ENCODE measurements at places on chromosomes 4 and X.

DNA sequence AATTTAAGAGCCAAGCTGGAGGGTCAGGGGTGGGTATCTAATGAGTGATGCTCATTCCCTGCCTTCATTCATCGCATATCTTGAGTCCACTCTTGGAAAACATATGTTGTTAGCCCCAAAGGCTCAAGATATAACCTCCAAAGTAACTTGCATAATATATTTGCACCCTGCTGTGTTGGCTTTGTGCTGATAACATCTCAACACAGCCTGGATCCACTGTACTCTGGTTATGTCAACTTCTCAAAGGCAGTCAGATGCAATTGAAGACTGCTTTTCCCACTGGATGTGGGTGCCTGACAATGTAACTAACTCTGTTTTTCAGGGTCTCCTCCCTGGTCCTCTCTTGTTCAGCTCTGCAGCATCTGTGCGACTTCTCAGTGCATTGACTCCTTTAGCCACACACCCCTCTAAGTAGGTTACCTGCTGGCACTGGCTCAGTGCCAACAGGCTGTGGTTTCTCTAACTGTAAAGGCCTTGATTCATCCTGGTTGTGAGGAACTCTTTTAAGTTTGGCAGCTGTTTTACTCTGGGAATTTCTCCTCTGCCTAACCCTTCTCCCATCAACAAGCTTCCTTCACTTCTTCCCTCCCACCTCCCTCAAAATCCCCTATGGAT, 28.1 kb downstream of the SLC16A2 start:
- DNase-seq, result no peak

GRCh38 chrX:40043895-40044294, 53.9 kb downstream of the BCOR start:
- no peak for DNase-seq

GRCh38 chr4:182042945-182043344, 200.3 kb upstream of the TENM3 start:
- no peak for DNase-seq

DNA sequence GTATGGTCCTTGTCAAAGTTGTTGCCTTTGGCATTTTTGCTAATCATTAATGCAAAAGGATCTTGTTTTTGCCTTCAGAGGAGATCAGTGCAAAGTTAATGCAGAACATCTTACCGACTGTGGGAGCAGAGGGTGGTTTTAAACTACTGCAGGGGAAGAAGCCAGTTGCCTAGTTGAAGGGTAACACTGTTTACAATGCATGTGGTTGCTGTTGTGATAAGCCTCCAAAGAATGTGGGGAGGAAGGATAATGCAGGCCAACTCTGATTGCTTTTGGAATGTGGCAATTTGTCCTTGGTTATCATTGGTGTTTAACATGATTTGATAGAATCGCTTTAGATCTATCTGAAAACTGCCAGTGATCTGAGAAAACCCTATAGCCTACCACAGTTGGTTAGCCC, 204.3 kb upstream of the TLL1 start:
- DNase-seq, result no peak

GRCh38 chr4:77097611-77098010, 21.8 kb upstream of the CCNI start:
- DNase-seq, result no peak

DNA sequence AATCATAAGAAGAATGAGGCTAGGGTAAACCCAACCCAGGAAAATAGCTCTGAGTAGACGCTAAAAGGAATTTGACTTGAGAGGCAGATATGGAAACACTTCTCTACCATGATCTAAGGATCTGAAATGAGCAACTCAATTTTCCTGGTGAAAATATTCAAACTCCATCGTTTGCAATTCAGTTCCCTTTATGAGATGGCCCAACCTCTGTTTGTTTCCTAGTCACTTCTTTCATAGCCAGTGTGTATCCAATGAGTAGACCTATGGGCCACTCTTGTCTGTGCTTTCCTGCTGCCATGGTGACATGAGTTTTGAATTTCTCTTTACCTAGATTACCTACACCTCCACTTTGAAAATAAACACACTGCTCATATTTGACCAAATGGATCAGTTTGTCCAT, 176.2 kb upstream of the GPRIN3 start:
- DNase-seq, result no peak

DNA sequence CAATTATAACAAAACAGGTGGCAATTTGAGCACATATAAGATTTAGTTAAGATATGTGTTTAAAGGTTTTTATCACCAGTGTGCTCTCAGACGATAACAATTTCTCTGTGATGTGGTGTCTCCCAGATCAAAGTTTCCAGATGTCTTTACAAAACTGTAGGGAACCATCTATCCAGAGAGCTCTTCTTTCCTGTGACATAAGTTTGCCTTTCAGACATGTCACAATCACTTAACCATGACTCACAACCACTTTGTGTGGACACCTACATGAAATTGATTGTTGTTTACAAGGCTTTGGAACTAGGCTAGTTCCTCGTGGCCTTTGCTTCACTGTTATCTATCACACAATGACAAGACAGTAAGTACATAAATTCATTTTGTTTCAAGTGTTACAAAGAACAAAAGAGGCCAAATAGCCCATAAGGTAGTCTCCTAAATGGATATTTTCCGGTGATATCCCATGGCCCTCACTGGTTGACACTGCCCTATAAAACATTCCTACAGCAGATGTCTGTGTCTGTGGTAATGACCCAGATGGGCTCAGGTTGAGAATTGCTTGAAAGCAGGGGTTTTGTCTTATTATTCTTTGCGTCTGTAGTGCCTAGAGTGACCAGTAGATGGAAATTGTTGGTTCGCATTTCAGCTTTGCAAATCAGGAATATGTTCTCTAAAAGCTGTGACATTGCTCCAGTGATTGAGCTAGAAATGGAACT, 297.8 kb upstream of the FAM241A start:
- no peak for DNase-seq

DNA sequence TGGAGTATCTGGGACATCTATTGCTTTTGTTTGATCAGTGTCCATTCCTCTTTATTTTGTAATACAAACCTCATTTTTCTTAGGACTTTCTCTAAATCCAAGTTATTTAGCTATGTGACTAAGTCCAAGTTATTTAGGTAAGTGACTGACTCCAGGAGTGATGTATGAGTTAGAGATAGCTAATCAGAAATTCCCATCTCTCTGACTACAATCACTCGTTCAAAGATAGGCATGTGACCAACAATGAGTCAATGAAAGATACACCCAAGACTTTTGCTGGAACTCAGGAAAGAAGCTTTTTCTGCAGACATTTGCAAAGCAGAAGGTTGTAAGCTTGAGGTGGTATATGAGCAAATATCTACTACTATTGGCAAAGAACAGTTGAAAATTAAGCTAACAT, 72.5 kb upstream of the KCNIP4 start:
- DNase-seq, result no peak

Data from AG20443 (cell line).